ENCODE measurements at places on chromosomes 1 and 21. TPM values are rescaled to one million over a fixed set of nuclear protein-coding genes. Genes with fewer than 3 reads are reported as not detected.

The CAPN9 gene
- total RNA-seq, result not detected

GRCh38 chr21:45509566-45510465 lies 32.4 kb downstream of the SLC19A1 start:
- no peak for DNase-seq

DNA sequence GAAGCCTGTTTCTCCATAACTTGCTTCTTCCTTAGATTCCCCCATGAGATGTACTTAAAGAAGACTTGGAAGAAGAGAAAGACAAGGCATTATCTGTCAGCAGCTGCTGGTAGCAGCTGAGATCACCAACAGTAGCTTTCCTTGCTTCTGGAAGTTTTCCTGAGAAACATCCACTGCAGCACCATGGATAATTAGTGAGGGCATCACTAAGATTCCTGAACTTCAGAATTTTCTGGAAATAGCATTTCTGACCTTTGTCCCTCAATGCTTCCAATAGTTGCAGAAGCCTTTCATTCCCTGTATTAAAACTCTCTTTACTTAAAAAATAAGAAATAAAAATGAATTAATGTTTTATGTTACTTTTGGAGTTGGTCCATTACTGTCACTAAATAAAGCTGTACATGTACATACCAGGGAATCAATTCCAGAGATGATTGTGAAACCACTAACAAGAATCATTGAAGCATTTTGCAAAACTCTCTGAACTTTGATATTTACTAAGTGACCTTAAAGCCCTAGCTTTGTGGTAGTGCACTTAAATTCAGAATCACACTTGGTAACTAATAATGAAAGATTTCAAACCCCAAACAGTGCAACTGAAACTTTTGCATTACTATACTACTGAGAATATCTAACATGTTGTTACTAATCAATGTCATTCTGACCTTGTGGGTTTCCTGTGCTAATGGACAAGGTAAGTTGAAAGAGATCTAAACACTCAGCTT lies at the start of gene CFHR4:
Gene CFHR4 (plus strand): TSS at position 538 of the 725 bp plus-strand sequence. CDS start 99 bp downstream, at position 637.
- no peak for DNase-seq

DNA sequence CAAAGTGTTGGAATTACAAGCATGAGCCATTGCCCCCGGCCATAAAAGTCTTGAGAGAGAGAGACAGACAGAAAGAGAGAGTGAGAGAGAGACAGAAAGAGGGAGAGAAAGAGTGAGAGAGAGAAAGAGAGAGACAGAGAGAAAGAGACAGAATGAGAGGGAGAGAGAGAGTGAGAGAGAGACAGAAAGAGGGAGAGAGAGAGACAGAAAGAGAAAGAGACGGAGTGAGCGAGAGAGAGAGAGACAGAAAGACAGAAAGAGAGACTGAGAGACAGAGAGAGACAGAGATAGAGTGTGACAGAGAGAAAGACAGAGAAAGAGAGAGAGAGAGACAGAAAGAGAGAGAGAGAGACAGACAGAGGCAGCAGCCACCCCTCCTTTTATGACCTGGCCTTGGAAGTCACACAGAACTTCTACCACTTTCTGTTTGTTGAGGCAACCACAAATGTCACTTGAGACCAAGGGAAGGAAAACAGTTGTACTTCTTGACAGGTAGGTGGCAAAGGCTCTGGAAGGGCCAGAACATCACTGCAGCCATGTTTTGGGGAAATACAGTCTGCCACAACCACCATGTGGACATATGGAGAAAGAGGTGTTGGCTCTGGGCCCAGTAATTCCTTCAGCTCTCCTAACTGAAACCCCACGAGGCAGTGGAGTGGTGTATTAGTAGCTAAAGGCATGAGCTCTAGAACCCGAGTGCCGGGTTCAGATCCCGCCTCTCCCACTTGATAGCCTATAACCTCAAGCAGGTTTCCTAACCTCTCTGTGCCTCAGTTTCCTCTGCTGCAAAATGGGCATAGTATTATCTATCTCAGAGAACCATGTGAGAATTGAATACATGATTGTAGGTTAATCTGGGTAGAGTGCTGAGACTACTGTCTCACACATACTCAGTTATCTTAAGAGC lies 50.6 kb downstream of the TNFRSF8 start:
- DNase-seq, result peak; percentile 69

DNA sequence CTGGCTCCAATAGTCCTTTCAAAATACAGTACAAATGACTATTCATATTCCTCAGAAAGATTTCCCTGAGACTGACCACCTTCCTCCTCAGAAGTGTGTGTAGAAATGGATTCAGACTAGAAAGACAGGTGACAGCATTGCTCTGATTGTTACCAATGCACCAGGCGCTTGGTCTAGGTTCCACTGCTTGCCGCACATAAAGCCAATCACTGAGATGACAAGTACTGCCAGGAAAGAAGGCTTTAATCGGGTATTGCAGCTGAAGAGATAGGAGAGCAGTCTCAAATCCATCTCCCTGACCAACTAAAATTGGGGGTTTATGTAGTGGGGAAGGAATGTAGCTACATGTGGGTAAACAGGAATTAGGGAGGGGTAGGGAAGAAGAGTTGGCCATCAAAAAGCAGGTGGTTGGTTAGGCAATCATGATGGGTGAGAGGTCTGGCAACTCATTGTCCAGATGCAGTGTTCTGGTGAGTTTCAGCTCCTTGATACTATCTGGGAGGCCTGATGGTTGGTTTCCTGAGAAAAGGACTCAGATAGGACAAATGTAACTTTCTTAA lies 98.0 kb downstream of the KCNH1 start:
- DNase-seq, result no peak

DNA sequence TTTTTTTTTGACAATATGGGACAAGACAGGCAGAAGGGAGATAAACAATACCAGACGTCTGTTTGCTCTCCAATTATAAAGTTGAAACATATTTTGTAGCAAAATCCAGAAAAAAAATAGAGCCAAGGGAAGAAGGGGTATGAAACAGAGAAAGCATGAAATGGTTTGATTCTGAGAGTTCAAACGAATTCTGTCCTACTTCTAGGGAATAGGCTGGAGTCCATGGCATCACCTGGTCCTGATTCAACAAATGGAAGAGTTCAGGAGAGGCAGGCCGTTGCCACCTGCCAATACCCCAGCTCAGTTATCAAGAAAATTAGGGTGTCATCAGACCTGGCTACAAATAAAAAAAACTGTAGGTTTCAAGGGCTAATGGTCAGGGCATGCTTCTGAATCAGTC lies 71.8 kb downstream of the CLSTN1 start:
- no peak for DNase-seq

Measured in fibroblast of the aortic adventitia (primary cell).